ENCODE measurements at places on chromosomes 2 and 18.

GRCh38 chr2:212274215-212274614, 264.4 kb downstream of the ERBB4 start:
- no peak for DNase-seq

GRCh38 chr2:128374001-128374710, 55.5 kb upstream of the HS6ST1 start:
- no peak for DNase-seq

GRCh38 chr2:58984731-58985130, 743.6 kb upstream of the FANCL start:
- DNase-seq, result no peak

DNA sequence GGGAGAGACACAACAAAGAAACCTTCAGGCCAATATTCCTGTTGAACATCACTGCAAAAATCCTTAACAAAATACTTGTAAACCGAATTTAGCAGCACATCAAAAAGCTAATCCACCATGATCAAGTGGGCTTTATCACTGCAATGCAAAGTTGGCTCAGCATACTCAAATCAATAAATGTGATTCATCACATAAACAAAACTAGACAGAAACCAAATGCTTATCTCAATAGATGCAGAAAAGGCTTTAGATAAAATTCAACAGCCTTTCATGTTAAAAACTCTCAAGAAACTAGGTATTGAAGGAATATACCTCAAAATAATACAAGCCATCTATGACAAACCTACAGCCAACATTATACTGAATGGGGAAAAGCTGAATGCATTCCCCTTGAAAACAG, 20.6 kb downstream of the GTF2A1L start:
- no peak for DNase-seq

DNA sequence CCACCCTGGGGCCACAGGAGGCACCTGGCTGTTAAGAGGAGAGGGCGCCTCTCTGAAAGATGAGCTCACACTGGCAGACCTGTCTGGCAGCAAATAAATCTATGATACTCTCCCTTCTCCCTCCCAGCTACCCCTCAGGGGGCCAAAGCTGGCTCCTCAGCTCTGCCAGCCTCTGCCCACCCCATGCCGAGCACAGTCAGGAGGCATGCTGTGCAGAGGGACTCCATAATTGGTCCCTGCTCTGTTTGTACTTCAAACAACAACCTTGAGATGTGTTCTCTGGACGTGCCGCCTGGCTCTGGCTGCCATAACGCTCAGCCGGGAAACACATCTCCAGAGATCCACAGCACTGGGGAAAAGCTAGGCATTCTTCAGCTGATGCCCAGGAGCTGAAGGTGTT, 126.7 kb downstream of the GALNT14 start:
- DNase-seq, result no peak

- DNase-seq, result no peak
Measured at GRCh38 chr2:106124905-106125549, 69.1 kb downstream of the UXS1 start.

- no peak for DNase-seq
Measured at GRCh38 chr2:64203131-64203857, 59.1 kb upstream of the PELI1 start.

GRCh38 chr2:85917887-85918795, 29.4 kb upstream of the ST3GAL5 start:
- DNase-seq, result no peak

GRCh38 chr2:85797921-85798320, 44.1 kb downstream of the ATOH8 start:
- DNase-seq, result no peak
